ENCODE measurements at places on chromosomes 13 and 19.

DNA sequence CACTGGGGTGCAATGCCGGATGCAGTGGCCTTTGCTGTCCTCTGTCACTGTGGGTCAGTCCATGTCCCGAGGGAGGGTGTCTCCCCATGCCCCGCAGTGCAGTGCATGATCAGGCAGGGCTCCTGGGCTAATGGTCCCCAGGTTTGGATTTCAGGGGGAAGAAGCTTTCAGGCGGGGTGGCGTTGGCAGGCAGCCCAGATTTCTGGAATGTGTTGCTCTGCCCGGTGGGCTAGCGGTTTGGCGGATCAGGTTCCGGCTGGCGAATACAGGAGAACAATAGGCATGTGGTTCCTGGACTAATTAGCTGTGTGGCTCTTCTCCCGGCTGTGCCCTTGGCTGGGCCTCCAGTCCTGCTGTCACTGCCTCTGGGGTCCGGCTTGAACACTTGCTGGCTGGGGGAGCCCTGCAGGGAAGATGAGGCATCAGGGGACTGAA is 141.3 kb downstream of the FGF9 start:
- DNase-seq, result no peak

GRCh38 chr13:36954542-36954941 is 34.5 kb upstream of the SMAD9 start:
- no peak for DNase-seq

- DNase-seq, result no peak
These were observed 76.8 kb upstream of the SERP2 start for GRCh38 chr13:44296856-44297255.

GRCh38 chr19:48955308-48955958 is 758 bp downstream of the BAX start:
- no peak for DNase-seq

- DNase-seq, result no peak
These were observed 96.8 kb downstream of the SUCLA2 start for GRCh38 chr13:47904241-47904640.

GRCh38 chr13:66214467-66214866 is 1015.7 kb downstream of the PCDH9 start:
- DNase-seq, result no peak

DNA sequence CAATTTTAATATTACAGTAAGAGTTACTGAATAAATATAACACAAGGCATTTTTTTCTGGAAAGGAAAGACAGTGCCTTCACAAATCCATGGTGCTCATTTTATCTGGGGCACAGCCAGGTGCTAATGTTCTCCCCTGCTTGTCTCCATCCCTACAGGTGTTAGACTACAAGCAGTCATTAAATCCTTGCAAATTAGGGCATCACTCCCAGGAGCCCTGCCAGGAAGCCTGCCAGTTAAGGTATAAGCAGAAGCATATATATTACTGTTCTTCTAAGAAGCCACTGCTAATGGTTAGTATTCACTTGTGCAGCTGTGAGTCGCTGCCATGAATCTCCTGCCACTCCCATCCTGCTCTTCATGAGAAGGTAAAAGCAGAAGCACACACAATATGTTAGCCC is 149.7 kb downstream of the OXGR1 start:
- DNase-seq, result no peak

GRCh38 chr13:50448535-50448998 is 394.9 kb downstream of the DLEU7 start:
- DNase-seq, result no peak

- DNase-seq, result no peak
These were observed 42.6 kb downstream of the KLF2 start for GRCh38 chr19:16367261-16367683.

DNA sequence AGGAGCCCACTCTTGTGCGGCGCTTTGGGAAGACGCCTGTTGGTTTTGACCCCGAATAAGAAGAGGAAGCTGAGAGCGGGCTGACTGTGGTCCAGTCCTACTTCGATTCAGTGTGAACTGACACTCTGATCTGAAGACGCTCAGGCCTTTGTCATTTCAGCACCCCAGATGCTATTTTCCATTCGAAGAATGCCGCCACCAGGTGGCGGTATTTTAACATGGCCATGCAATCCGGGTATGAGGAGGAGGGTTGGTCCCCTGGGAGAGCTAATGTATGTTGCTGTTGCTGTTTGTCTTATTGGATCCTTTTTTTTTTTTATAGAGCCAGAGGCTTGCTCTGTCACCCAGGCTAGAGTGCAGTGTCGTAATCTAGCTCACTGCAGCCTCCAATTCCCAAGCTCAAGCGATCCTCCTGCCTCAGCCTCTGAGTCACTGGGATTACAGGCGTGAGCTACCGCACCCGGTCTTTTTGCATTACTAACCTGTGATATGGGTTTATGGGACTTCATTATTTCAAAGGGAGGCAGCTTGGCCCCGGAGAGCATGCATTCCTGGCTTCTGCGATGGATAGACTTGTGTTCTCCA is 803 bp upstream of the TIMM44 start:
- peak; percentile 94 for DNase-seq

DNA sequence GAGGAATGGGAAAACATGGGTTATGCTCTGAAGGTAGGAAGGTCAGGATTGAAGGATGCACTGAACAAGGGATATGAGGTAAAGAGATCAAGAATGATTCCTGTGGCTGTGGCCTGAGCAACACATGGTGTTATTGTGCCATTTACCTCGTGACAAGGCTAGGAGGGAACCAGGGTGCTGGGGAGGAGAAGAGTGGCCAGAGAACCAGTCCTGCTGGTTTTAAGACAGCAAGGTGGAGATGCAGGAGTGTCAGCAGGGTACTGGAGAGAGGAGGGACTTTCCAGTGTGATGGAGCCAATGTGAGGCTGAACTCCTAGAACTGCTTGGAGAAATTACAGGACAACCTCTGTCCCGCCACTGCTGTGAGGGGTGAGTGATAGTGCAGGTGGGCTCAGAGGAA is 282.4 kb downstream of the MYO16 start:
- DNase-seq, result no peak

DNA sequence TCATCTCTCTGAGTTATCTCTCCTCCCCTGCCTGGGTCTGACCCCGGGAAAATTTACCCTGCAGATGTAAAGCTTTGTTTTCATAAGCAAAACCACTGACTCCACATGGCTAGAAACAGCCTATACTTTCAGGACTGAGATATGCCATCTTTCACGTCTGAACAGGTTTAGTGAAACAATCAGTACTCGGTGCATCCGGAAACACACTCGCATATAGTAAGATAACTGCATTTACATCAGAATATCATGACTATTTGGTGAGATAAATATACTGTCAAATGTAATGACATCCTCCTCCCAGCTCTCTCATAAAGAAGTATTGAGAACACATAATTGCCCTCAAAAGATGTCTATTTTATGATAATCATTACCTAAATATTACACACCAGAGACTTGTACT is 172.8 kb downstream of the EFNB2 start:
- DNase-seq, result no peak

DNA sequence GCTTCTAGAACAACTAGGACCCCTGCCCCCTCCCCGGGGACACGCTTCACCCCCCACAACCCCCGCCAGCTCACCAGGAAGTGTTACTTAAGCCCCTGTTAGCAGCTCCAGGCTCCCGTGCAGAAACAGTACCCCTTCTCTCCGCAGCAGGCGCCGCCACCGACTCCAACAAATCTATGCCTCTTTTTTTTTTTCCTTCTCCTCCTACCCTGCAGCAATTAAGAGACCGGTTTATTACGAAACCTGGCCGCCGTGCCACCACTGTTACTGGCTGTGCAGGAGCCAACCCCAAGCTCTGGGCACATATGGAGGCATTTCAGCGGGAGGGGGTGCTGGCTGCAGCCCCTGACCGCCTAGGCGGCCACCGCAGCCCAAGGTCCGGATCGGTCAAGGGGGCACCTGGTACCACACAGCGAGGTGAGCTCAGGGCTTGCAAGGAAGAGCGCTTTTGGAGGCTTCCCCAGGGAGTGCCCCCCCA is 2.4 kb downstream of the GADD45B start:
- DNase-seq, result peak; percentile 72

DNA sequence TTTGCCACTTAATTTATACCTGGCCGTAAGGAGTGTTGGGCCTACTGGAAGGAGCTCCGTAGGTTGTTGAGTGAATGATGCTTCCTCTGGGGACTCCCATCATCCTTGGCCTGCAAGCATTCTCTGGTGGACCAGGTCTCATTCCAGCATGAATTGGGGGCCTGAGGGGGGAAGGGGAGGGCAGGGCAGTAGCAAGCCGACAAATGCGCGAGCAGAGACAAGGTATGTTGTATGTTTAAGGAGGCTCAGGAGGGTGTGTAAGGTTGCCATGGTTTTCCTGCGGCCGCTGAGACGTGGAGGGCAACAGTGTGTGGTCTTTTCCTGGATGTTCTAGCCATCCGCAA is 749 bp downstream of the ZNF264 start:
- no peak for DNase-seq

GRCh38 chr13:97982286-97982685 is 28.8 kb downstream of the IPO5 start:
- no peak for DNase-seq

- DNase-seq, result no peak
These were observed 250.3 kb upstream of the OBI1 start for GRCh38 chr13:78909276-78909675.

DNA sequence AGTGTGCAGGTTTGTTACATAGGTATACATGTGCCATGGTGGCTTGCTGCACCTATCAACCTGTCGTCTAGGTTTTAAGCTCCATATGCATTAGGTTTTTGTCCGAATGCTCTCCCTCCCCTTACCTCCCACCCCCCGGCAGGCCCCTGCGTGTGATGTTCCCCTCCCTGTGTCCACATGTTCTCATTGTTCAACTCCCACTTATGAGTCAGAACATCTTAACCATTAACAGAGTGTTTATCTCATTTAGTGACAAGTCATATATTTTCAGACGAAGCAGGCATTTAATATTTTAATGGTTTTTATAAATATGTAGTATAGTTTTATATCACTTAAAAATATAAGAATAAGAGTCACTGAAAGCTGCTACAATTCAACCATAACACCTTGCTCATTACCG is 780.5 kb upstream of the ARGLU1 start:
- no peak for DNase-seq

GRCh38 chr19:36139120-36139472 is 770 bp upstream of the CAPNS1 start:
- DNase-seq, result no peak

DNA sequence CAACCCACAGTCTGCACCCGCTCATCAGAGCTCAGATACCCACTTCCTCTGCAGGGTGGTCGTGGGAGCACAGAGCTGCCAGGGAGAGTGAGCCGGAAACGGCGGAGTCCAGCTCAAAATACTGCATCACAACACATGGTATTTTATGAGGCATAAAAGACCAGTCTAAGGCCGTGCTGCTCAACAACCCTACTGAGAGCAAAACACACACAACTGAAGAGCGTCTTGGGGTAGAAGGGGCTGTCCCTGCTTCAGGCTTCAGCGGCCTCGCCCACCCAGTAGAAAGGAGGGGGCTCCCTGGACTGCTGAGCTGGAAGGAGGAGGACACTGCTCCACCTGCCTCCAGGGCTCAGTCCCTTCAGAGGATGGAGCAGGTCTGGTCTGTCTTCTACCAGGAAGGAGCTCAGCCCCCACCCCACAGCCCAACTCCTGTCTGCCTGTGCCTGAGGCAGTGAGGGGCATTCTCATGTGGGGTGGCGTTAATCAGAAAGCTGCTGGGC is 36.9 kb downstream of the NAXD start:
- no peak for DNase-seq

GRCh38 chr19:15303105-15303780 is 29.1 kb downstream of the BRD4 start:
- no peak for DNase-seq

- DNase-seq, result no peak
These were observed 19.5 kb downstream of the NUFIP1 start for GRCh38 chr13:44969551-44970484.

DNA sequence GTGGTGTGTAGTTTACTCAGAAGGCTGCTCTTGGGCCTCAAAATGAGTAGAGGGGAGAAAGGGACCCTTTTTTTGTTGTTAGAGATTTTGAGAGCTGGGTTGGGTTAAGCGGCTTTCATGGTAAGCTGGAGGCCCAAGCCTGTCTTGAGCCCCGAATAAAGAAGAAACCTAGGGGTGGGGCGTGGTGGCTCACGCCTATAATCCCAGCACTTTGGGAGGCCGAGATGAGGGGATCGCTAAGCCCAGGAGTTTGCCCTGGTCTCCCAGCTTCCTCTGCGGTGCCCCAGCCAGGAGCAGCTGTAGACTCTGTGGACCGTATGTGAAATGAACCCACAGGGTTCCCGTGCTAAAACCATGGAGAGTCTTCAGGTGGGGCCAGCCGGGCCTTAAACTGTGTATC is 56.1 kb downstream of the KDM4B start:
- no peak for DNase-seq

- no peak for DNase-seq
These were observed 56.4 kb downstream of the IER2 start for GRCh38 chr19:13206587-13206986.

GRCh38 chr13:99542788-99543406 is 41.6 kb downstream of the TM9SF2 start:
- peak; percentile 65 for DNase-seq

DNA sequence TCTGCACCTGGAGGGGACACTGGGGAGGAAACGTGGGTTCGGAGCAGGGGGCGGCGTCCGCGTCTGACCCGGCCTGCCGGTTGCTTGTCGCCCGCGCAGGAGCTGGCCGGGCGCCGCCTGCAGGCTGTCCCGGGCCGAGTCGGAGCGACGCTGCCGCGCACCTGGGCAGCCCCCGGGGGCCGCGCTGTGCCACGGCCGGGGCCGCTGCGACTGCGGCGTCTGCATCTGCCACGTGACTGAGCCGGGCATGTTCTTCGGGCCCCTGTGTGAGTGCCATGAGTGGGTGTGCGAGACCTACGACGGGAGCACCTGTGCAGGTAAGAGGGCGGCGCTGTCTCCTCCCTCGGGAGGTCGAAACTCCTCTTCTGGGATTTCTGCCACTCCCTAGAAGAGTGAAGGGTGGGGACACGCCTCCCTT is 1.3 kb downstream of the ITGBL1 start:
- DNase-seq, result no peak

GRCh38 chr13:30145709-30146367 is 161.5 kb downstream of the KATNAL1 start:
- no peak for DNase-seq

- DNase-seq, result no peak
These were observed 11.8 kb upstream of the ZNF563 start for GRCh38 chr19:12345197-12345596.

GRCh38 chr19:29248332-29248844 is 35.4 kb upstream of the UQCRFS1 start:
- DNase-seq, result no peak

DNA sequence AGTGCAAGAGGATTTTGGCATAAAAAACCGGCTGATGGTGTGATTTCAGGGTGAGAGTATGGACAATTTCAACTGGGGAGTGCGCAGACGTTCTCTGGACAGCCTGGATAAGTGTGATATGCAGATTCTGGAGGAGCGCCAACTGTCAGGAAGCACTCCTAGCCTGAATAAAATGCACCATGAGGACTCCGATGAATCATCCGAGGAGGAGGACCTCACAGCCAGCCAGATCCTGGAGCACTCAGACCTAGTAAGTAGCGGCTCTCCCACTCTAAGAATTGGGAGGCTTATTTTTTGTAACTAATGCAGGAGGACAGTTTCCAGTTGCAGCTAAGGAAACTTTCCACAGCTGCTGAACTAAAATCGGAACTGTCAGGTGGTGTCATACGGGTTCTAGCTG is 53.6 kb downstream of the ZAR1L start:
- no peak for DNase-seq
